PC-9 (cell line): ENCODE measurements at places on chromosomes 6 and 20.

GRCh38 chr6:142482974-142483373 is 181.2 kb downstream of the ADGRG6 start:
- no peak for DNase-seq

DNA sequence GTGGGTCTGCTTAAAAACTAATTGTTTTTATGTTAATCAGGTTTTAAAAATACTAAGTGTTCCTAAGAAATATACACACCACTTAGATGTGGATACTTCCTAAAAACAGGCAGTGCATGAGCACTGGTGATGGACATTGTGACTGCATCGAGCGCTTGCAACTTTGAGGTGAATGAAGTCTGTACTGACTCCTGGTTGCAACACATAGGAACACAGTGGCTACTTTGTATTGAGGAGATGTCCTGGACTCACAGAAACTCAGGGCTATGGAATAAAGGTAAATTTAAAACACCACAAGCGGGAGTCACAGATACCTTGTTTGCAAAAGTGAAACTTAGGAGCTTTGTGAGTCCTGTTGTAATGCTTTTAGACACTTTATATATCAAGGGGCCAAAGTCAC is 55.6 kb upstream of the POLR1H start:
- DNase-seq, result no peak

DNA sequence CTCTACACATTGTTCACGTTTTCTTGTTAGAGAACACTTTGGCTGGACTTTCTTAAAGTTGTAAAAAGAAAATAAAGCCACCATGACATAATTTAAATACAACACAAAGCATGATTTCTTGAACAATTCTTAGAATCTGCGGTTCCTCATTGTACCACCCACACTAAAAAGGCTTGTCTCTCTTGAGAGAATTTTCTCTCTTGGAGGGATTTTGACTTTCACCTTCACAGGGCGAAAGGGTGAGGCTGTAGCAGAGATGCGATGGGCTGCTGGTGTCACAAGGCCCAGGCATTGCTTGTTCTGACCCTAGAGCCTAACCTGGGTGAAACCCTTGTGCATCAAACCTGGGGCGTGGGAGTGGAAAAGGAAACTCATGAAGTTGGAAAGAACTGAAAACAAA is 122.7 kb upstream of the RIPOR2 start:
- DNase-seq, result no peak

- no peak for DNase-seq
Measured at GRCh38 chr6:1153696-1154245, 158.1 kb upstream of the FOXQ1 start.
